ENCODE measurements at places on chromosomes 2 and 18.

DNA sequence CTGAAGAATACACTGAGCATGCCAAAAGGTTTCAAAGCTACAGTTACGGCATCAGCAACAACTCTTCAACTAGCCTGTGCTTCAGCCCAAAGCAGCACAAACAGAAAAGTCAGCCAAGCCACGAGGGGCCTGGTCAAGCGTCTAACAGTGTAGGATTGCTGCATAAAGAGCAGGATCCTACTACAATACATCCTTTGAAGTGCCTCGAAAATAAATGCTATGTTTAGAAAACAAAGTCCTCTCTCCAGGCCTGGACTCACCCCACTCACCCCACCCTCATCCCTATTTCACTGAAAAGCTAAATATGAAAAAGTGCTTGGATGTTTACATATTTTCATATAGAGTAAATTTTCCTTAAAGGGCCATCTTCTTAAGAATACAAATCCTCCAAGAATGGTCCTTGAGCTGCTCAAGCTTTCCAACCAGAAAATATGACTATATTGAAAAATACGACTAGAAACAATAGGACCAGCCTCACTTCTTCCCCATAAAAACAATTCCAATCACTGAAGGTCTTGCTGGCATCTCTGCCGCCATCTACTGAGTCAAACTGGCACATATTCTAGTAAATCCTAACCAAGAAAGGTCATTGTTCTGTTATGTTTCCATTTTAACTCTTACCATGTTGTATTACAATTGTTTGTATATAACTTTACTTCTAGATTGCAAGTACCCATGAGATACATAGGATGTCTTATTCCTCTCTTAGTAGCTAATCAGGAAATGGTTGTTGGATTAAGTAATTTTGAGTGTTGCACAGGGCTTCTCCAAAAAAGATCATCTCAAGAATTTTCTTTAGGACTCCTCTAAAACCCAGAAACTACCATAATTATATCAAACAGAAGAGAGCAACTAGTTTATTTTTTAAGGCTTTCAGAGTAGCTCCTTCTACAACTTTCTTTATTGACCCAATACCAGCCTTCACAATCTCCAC is 63.6 kb downstream of the CLHC1 start:
- peak; percentile 98 for DNase-seq

GRCh38 chr2:132448771-132449170 is 32.2 kb downstream of the GPR39 start:
- peak; percentile 28 for DNase-seq

DNA sequence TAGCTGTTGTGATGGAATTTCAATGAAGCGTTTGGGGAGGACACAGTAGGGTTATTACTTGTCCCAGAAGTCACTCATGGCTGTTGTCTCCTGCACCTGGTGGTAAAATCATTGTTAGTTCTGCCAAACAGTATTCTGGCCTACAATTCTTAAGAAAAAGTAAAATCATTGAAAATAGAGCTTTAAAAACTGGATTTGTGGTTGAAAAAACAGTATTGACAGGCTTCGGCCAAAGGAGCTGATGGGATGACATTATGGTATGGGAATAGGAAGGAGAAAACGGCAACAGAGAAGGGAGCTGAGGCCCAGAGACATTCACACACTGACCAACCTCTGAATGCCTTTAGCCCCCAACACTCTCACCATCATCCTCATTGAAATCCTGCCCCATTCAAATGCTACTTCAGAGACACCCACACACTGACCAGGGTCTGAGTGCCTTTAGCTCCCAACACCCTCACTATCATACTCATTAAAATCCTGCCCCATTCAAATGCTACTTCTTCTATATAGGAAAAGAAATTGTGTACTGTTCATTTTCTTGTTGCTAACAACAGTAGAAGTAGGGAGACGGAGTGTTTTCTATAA is 114.1 kb upstream of the OSR1 start:
- no peak for DNase-seq

GRCh38 chr18:22391407-22392345 is 26.0 kb downstream of the CTAGE1 start:
- no peak for DNase-seq

DNA sequence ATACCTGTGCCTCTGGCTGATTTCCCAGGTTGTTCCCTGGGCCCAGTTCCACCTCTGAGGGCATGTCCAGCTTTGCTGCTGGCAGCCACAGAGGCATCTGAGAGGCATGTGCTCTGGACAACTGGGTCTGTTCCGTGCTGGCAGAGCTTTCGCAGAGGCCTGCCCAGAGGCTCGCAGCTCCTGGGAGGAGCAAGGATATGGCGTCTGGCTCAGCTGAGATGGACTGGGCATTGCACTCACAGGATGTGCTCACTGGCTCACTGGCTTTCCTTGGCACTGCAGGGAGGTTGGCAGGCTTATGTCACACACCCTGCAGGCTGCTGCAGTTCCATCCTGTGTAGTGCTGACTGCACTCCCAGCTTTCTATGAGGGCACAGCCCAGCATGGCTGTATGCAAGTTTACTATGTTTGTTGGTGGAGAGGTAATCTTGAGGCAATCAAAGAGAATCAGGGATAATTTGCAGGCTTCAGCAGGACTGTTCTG is 172.3 kb downstream of the PRKCE start:
- peak; percentile 74 for DNase-seq

DNA sequence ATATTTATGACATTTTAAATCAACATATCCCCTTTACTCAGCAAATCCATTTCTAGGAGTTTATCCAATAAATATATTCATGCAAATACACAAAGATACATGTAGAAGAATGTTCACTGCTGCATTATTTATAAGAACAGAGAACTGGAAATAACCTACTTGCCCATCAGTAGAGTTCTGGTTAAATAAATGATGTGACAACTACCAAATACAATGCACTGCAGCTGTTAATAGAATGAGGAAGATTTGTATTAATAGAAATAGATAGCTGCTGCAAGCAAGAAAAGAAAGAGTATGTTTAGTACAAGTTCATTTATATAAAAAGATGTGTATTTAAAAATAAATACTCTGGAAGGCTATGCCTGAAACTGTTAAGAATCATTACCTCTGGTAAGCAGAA is 49.3 kb upstream of the CSRNP3 start:
- DNase-seq, result no peak

DNA sequence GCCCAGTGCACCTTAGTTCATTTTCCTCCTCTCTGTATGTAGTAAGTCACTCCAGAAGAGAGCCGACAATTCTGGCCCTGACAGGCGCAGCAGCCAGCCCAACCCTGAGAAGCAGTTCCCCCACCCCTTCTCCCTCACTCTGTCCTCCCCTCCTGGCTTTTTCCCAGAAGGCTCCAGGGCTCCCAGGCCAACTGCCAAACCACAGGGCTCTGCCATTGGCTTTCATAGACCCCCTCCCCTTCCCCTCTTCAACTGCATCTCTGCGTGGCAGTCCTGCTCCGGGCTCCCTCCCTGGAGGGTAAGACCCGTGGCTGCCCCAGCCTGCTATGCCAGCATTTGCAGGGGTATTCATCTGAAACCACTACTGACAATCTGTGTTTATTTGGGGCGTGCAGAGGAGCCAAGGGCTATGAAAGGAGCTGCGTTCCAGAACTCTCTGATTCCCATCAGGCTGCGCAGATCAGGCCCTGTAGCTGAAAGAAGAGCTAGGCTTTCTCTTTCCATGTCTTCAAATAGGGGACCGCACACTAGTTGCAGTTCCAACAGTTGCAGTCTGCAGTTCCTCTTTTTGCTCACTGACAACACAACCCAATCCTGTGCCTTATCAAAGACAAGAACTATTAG is 388.6 kb upstream of the TNP1 start:
- DNase-seq, result peak; percentile 68

- DNase-seq, result peak; percentile 77
Measured at GRCh38 chr2:197113275-197113711, 186.8 kb upstream of the PGAP1 start.

- DNase-seq, result no peak
Measured at GRCh38 chr2:45370369-45370768, 240.7 kb downstream of the SRBD1 start.

GRCh38 chr2:69260666-69261065 is 126.4 kb downstream of the GFPT1 start:
- no peak for DNase-seq

DNA sequence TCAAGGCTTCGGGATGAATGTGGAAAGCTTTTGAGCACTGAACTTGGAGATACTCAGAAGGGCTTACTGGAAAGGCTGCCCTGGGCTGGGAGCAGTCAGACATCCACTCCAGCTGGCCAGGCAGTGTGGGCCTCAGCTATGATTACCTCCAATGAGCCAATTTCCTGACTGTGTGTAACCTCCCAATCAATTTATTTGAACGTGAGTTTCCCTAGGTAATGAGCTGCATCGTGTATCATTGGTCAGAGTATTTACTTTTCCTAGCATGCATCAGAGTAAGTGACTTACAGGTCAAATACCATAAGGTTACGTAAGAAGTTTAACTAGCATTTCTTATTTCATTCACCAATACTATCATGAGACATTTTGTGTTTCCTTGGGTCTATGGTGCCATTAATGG is 11.0 kb upstream of the CTAGE1 start:
- no peak for DNase-seq

DNA sequence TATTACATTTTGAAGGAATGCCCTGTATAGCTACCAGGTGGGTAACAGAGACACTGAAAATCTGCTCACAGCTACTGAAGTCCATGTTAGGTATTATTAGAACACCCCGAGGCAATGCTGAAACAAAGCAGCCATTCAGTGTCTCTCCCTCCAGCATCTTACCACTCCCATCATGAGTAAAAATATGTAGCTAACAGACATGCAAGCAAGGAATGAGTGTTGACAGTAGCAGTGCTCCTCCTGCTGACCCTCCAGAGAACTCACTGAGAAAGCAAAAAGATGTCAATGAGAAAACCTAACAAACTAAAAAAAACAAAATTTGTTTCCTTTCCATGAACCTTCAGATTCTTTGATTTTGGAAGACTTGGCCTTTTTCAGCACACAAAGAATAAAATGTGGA is 393.9 kb downstream of the LRRTM1 start:
- peak; percentile 26 for DNase-seq

DNA sequence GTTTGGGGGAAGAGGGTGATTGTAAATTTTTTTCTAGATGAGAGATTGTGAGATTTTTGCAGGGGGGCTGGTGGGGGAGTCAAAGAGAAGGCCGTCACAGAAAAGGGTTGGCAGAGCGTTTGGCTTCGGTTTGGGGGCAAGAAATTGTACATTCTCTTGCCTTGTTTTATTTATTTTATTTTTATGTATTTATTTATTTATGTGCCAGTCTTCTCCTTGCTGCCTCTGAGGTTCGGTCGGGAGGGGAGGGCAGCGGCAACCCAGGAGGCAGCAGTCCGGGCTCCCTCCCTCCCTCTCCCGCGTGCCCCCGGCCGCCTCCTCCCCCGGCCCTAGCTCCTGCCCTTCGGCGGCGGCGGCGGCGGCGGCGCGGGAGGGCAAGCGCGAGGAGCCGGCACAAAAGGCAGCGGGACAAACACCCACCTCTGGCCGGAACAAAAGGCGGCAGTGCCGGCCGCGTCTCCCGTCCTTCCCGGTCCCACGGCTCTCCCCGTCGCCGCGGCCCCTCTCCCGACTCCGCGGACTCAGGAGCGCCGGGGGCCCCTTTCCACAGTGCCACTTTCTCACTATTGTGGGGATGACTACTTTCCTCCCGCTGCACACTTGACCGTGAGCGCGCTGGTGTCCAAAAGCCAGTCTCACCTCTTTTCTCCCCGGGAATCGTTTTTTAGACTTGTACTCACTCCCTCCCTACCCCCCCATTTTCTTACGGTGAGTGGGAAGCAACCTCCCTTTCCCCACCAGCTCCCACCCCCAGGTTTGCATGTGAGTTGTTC is 1.2 kb downstream of the BCL11A start:
- no peak for DNase-seq

DNA sequence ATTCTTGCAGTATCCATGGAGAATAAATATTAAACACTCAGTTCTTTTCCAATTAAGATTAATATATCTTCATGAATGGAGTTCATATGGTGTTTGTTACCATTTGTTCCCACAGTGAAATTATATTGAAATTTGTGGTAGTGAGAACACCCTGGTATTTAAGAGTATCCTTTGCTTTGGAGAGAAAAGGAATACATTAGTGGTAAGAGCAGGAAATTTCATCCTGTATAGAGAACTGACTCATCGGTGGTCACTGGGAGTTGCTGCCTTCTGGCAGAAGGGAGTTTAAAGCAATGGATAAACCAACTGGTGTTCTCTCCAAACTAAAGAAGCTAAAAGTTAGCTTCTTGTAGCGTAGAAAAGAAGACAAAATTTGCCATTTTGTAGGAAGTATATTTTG is 107.3 kb downstream of the MYO1B start:
- DNase-seq, result no peak

GRCh38 chr2:134504586-134505336 is 214.0 kb downstream of the TMEM163 start:
- DNase-seq, result no peak
